Stimulated activated effector memory CD8-positive, alpha-beta T cell treated with anti-CD3 and anti-CD28 coated beads, Interleukin-12 subunit alpha, Interleukin-12 subunit beta, amount 100 ng/mL, for 72 hours (primary cell): ENCODE measurements at places on chromosomes 1 and 21.
A peak's percentile ranks its signal among the peaks of the same experiment; 100 is the strongest.

DNA sequence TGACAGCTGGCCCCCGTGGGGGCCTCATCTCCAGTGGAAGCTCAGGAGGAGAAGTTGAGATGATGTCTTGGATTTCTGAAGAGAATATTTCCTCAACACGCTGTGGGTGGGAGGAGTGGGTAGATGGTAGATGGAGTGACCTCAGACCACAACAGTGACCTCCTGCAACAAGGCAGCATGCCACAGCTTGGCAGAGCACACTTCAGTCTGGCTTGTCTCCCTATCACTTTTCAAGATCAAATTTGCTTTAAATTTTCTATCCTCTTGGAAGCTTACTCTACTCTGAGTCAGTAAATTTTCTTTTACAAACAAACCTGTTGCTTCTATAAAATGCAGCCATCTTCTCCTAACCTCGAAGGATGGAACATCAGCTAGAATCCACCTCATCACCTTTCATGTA lies 59.7 kb downstream of the NTPCR start:
- DNase-seq, result no peak

GRCh38 chr1:89350298-89350697 lies 13.6 kb upstream of the GBP6 start:
- DNase-seq, result no peak

GRCh38 chr1:58657082-58657481 lies 42.8 kb downstream of the MYSM1 start:
- DNase-seq, result no peak

DNA sequence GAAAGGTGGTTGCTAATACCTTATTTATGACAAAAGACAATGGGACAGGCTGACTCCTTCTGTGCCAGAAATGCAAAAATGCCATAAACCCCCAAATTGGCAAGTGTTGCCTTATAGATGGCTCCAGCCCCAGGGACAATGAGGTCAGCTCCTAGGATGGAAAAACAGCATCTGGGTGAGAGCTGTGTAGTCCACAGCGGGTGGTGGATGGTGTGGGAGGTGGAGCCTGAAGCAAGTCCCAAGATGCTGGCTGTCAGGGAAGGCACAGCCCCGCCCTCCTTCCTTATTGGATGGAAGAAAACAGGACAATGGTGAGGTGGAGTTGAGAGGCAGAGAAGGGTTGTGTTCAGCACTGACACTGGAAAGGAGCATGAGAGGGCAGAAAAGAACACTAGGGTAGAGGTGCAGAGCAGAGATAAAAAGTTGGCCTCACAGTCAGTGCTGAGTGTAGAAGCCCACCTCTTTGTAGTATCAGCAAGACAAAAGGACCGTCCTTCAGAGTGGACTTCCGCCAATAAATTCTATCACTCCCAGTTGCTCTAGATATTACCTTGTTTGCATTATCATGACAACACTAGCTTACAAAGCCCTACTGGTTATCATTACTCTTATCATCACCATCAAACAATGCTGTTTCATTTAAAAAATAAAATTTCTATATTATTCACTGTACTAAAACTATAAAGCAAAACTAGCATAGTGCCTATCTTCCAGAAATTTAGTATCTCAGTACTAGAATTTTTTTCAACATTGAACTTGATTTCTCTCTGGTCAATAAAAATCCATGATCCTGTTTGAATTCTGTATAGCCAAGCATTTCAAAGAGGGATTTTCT lies 3.7 kb upstream of the SDE2 start:
- no peak for DNase-seq

- no peak for DNase-seq
These were observed 362.2 kb downstream of the ZP4 start for GRCh38 chr1:237528545-237528944.

DNA sequence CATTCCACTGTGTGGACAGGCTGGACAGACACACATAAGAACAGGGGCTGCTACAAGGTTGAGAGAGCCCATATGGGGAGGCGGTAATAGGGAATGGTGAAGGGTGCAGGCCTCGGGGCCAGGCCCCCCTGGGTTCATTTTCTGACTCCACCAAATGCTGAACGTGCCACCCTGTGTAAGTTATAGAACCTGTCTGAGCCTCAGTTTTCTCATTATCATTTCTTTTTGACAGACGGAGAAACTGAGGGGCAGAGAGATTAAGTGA lies 569.5 kb downstream of the PTPRU start:
- DNase-seq, result no peak

- DNase-seq, result no peak
These were observed 96.3 kb upstream of the UBE2U start for GRCh38 chr1:64107118-64107519.

DNA sequence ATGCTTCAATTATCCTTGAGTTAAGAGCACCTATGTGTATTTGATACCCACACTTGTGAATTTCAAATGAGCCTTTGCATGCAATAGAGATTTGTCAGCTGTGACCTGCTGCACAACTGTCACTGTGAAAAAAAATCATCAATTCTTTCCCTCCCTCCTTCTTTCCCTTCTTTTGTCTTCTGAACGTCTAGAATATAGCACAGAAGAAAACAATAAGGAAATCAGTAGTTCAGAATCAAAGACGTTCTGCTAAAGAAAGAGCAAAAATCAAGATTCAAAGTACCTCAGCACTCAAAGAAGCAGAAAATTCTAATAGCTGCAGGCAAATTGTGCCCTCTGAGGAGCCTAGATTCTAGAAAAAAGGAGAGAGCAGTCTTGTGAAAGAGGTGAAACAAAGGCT lies 1.7 kb upstream of the FMN2 start:
- no peak for DNase-seq

DNA sequence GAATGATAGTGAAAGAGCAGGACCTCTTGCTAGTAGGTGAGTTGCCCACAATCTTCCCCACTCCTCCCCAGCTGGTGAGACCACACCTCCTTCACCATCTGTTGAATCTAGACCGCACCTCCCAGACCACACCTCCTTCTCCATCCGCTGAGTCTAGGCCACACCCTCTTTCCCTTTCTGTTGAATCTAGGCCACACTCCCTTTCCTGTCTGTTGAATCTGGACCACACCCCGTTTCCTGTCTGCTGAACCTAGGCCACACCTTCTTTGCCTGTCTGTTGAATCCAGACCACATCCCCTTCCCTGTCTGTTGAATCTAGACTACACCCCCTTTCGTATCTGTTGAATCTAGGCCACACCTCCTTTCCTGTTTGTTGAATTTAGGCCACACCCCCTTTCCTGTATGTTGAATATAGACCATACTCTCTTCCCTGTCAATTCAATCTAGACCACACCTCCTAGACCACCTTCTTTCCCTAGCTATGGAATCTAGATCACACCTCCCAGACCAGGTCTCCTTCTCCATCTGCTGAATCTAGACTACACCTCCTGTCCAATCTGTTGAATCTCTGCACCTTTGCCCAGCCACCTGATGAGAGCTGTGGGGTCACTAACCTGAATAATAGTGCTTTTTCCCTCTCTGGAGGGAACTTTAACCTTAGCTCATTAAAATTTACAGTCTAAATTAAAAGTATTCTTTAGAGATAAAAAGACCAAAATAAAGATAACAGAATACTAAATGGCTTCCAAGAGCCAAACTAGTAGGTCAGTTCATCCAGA lies 116.3 kb downstream of the DAB1 start:
- peak; percentile 50 for DNase-seq

DNA sequence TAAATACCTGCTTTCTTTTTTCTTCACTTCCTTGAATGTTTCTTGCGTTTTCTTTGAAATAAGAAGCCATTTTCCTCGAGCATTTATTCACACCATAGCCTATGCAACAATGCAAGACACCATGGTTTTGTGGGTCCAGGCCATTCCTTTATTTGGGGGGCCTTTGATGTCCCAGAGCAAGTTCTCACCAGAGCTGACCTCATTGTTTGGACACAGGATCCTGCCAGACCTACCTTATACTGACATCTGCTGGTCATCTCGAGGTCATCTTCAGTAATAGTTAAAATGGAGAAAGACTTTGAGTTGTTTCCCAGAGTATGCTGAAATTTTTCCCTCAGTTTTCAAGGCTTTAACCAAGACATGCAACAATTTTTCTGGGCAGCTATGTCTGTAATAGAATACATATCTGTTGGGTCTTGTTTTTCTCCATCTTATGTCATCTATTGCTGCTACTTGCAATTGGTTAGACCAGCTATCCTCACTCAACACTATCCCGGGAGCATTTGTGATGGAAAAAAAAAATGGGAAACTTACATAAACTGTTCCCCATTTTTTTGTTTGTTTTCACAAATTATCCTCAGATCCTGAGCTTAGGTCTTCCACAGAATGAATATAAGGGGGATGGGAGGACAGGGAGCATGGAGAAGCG lies 34.0 kb upstream of the BACE2 start:
- DNase-seq, result no peak

DNA sequence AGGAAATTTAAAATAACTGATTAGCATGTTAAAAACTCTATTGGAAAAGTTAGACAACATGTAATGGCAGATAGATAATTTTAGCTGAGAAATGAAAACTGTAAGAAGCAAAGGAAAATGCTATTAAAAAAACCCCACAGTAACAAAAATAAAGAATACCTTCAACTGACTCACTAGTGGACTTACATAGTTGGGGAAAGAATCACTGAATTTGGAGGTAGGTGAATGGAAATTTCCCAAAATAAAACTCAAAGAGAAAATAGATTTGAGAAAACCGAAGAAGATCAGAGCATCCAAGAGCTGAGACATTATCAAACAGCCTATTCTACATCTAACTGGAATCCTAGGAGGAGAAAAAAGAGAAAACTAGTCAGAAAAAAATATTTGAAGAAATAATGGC lies 34.7 kb downstream of the PDE4B start:
- DNase-seq, result no peak

- no peak for DNase-seq
These were observed 642 bp downstream of the RSRP1 start for GRCh38 chr1:25246600-25247023.

- no peak for DNase-seq
These were observed 55.7 kb downstream of the WARS2 start for GRCh38 chr1:119084798-119085197.

- DNase-seq, result no peak
These were observed 27.1 kb upstream of the ZC3H11B start for GRCh38 chr1:219639876-219640577.

GRCh38 chr1:79777481-79778219 lies 771.1 kb upstream of the ADGRL4 start:
- DNase-seq, result no peak
